ENCODE measurements at places on chromosomes 2 and 18. TPM values are rescaled to one million over a fixed set of nuclear protein-coding genes. Genes with fewer than 3 reads are reported as not detected.

The DQX1 gene
- total RNA-seq = 0.30 TPM

The ALK gene
- not detected for total RNA-seq

The ABCG5 gene
- not detected for total RNA-seq

The HOXD12 gene
- total RNA-seq = not detected

The SCN9A gene
- total RNA-seq = 0.13 TPM

The TGFA gene
- 0.33 TPM for total RNA-seq

The KCNK3 gene
- 0.08 TPM for total RNA-seq

The DSEL gene
- total RNA-seq = 0.41 TPM

The EMX1 gene
- total RNA-seq = not detected

The SLC5A7 gene
- total RNA-seq = not detected

All from activated T-cell treated with anti-CD3 and anti-CD28 coated beads, Interleukin-2, amount 50 U/mL, for 4 hours (primary cell).